ENCODE measurements at places on chromosomes 5 and 9.

DNA sequence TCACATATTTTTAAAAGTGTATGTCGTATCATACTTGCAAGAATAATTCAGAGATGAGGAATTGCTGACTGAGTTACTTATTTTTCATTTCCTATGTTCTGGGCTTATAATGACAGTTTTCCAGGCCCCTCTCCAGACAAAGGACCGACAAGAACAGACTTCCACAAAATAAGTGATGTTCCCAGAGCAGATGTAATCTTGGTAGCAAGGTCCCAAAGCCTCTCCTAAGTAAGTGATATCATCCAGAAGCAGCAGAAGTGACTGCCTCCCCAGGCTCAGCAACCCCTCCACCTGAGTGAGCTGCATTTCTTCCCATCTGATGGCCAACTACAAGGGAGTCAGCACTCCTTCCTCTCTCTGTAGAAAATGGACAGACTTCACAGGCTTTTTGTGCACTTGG lies 57.1 kb downstream of the SEMA6A start:
- no peak for DNase-seq

DNA sequence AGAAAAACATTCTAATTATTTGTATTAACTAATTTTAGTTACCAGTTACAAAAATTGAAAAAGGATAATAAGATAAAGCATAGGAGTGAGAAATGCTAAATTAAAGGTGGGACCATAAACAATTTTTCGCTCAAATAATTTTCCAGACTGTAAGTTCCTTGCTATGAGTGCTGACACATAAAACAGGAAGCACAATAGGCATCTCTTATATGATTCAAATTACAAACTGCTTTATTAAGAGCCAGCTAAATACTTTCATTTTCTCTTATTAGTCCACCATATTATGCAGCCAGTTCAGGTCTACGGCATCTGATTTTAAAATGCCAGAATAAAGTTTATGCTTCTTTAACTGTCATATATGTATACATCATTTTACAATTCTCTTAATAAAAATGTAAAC lies 4.4 kb downstream of the RC3H2 start:
- DNase-seq: no peak

GRCh38 chr9:136403538-136403914 lies 3.6 kb upstream of the SNAPC4 start:
- DNase-seq: peak; percentile 33

DNA sequence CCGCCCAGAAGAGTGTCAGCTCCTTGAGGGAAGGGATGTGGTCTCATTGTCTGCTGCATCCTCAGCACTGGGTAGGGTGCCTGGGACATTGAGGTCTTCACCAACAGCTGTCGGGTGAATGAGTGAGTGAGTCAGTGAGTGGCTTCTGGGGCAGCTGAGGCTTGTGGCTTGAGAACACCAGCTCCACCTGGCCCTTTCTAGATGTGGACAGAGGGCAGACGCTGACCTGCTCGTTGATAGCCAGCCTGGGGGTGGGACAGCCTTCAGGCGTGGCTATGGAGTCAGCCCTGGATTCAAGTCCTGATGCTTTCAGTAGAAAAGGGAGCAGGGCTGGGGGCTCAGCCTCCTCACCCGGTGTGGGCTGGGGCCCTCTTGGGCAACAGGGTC lies 215.1 kb downstream of the C9orf50 start:
- DNase-seq: no peak
